ENCODE measurements at places on chromosomes 2 and 18. TPM values are rescaled to one million over a fixed set of nuclear protein-coding genes. Genes with fewer than 3 reads are reported as not detected.
A peak's percentile ranks its signal among the peaks of the same experiment; 100 is the strongest.

DNA sequence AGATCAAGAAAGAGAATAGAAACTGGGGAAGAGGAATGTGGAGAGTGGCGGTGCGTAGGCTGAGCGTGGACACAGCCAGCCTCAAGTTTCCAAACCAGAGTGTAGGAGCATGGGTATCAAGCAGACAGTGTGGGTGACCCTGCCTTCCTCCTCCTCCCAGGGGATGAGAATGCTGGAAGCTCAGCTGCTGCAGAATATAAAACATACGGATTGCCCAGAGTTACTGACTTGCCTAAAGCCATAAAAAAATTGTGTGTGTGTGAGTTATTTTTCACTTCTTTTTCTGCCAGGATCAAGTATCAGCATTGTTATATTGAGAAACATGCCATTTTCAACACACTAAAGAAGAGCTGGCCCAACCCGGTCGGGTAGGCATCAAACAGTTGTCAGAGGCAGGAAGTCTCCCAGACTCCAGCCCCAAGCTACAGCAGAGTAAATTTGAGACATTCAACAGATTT lies 333.3 kb upstream of the ACVR2A start:
- H3K4me1 ChIP-seq: peaks cover 7% of the 10 kb centered on the region
- H3K36me3 ChIP-seq: peaks cover 3% of the 10 kb centered on the region
- no peak for DNase-seq
- no peak overlapping the region for H3K4me3 ChIP-seq

GRCh38 chr2:160269803-160270570 lies 69.9 kb upstream of the ITGB6 start:
- H3K4me3 ChIP-seq: peak overlapping the region; percentile 90
- H3K27ac ChIP-seq: peak overlapping the region; percentile 90
- peak; percentile 54 for DNase-seq
- H3K36me3 ChIP-seq: peaks cover 5% of the 10 kb centered on the region

NOSTRIN gene
- not detected for total RNA-seq

MC2R gene
- total RNA-seq: not detected

LIPG gene
- total RNA-seq: not detected

DNA sequence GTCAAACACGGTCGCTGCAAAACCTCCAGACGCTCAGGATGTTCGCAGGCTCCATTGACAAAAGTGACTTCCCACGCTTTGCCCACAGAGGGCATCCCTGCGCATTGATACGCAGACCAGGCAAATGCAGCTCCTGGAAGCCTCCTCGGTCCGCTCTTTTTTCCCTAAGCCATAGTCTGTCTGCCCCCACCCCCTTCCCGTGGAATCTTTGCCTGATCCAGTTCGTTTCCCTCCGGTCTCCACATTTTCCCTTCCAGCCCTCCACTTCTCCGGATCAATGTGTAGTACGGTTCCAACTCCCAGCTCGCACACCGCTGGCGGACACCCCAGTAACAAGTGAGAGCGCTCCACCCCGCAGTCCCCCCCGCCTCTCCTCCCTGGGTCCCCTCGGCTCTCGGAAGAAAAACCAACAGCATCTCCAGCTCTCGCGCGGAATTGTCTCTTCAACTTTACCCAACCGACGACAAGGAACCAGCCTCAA lies at the start of gene DCC:
Gene DCC, plus strand, starts transcription at position 307 of the 481 bp plus-strand sequence. CDS start 591 bp downstream, outside the sequence.
- H3K36me3 ChIP-seq: peaks cover 3% of the 10 kb centered on the region
- H3K27ac ChIP-seq: no peak within 1 kb of the TSS
- peak within 1 kb of the TSS; percentile 1 for H3K4me3 ChIP-seq
- H3K4me1 ChIP-seq: no peaks in the 10 kb centered on the region

CHRNG gene
- total RNA-seq: not detected

GRCh38 chr2:193845604-193846003 lies 1650.9 kb upstream of the TMEFF2 start:
- no peak for DNase-seq
- no peaks in the 10 kb centered on the region for H3K36me3 ChIP-seq
- no peak overlapping the region for H3K4me3 ChIP-seq
- no peak overlapping the region for H3K27ac ChIP-seq
- H3K4me1 ChIP-seq: no peaks in the 10 kb centered on the region
- no peaks in the 10 kb centered on the region for H3K27me3 ChIP-seq

TMEM185B gene
- total RNA-seq: 19.8 TPM

DNA sequence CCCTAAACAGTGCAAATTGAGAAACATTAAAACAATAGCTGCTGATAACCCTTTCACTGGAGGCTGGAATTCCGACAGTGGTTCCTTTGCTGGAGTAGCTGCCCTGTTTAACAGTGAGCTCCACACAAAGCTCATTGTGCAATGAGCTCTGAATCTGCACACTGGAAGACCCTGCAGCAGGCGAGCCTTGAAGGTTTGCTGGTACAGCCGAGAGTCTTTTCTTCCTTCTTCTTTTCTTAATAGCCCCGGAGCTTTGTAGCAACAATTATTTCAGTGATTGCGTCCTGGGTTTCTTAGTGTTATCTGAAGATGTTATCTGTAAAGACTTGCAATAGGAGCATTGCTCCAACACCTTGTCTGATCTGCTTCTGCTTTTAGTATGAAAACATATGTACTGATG lies 50.8 kb upstream of the CXCR4 start:
- H3K36me3 ChIP-seq: no peaks in the 10 kb centered on the region
- H3K27me3 ChIP-seq: peaks cover 9% of the 10 kb centered on the region
- no peak overlapping the region for H3K4me3 ChIP-seq
- DNase-seq: no peak

GRCh38 chr2:140185076-140185475 lies 1404.9 kb upstream of the NXPH2 start:
- H3K4me1 ChIP-seq: no peaks in the 10 kb centered on the region
- H3K27ac ChIP-seq: no peak overlapping the region
- DNase-seq: no peak
- H3K27me3 ChIP-seq: no peaks in the 10 kb centered on the region

C2orf78 gene
- not detected for total RNA-seq

CD8A gene
- not detected for total RNA-seq

SCYGR4 gene
- total RNA-seq: not detected

DNA sequence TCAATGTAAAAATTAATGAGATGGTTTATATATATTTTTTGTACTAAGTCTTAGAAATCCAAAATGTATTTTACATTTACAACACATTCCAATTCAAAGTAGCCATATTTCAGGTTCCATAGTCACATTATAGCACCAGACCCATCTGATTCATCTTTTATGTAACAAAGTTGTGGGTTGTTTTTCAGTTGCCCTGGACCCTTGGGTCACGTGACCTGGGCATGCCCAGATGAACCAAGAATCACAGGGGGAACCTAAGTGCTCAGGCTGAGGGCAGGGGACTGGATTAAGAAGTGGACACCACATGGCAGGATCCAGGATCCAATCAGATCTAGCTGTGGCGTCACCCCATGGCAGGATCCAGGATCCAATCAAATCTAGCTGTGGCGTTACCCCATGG lies 44.9 kb upstream of the NDUFV2 start:
- H3K36me3 ChIP-seq: no peaks in the 10 kb centered on the region
- peaks cover 5% of the 10 kb centered on the region for H3K27me3 ChIP-seq
- H3K4me3 ChIP-seq: no peak overlapping the region
- no peak for DNase-seq
- H3K27ac ChIP-seq: no peak overlapping the region

- H3K27me3 ChIP-seq: peaks cover 9% of the 10 kb centered on the region
- H3K27ac ChIP-seq: no peak overlapping the region
- DNase-seq: no peak
Measured at GRCh38 chr2:53473236-53473635, 294.4 kb upstream of the CHAC2 start.

- no peak for DNase-seq
- H3K36me3 ChIP-seq: no peaks in the 10 kb centered on the region
- H3K27ac ChIP-seq: no peak overlapping the region
- no peaks in the 10 kb centered on the region for H3K27me3 ChIP-seq
- no peaks in the 10 kb centered on the region for H3K4me1 ChIP-seq
Measured at GRCh38 chr2:65940856-65941255, 494.1 kb upstream of the MEIS1 start.
